Fibroblast of pulmonary artery (primary cell): ENCODE measurements at places on chromosomes 7 and 10.

- no peak for DNase-seq
Observed at GRCh38 chr7:25139536-25139935, 14.5 kb upstream of the CYCS start.

DNA sequence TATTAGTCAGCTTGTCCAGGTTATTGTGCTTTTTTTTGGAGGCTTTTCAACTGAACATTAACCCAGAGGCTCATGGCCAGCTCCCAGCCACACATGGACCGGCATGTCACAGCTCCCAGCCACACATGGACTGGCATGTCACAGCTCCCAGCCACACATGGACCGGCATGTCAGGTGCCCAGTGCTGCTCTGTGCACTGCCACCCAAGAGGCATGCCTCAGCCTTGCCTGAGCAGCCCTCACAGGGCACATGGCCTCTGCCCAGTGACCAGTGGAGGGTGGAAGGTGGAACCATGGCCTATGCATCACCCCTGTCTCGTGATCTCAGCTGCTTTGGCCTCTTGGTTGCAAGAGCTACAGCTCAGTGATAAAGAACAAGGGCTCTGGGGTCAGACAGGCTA, 119.8 kb downstream of the OAT start:
- DNase-seq = no peak

DNA sequence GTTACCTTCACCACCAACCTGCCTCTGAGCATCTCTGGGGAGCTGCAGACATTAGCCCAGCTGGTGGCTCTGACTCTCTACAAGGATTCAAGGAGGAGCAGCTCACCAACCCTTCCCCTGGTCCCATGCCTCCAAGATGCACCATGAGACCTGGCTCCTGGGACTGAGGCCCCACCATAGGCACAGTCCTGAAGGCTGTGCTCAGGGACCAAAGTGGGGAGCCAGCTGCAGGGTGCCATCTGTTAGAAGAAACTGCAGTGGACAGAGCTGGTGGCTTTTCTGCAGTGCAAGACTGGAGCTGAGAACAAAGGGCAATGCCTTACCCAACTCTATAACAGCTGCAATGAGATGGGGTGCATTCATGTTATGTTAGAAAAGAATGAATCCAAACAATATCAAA, 581.6 kb downstream of the TCERG1L start:
- DNase-seq = no peak

DNA sequence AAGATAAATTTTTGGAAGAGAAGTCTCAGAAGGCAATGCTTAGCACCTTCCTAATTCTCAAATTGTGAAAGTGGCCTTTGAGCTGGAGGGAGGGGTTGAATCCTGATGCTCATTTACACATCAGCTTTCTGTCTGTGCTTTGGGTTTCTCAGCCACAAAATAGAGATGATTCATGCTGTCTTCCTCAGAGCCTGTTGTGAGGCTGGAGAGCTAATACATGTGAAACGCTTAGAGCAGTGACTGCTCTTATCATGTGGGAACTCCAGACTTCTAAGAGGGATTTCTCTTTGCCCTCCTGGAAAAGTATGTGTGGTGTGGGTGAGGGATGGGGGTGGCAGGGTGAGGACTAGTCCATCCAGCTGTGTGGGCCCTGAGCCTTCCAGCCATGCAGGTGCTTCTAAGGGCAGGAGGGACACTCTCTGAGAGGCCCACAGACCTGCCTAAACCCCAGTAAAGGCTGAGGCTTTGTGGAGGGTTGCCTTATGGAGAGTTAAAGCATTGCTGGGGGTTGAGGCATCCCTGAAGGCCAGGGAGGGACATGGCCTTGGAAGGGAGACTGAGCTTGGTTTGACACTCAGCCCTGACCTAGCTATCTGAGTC, 4.8 kb upstream of the EVX1 start:
- DNase-seq = no peak

DNA sequence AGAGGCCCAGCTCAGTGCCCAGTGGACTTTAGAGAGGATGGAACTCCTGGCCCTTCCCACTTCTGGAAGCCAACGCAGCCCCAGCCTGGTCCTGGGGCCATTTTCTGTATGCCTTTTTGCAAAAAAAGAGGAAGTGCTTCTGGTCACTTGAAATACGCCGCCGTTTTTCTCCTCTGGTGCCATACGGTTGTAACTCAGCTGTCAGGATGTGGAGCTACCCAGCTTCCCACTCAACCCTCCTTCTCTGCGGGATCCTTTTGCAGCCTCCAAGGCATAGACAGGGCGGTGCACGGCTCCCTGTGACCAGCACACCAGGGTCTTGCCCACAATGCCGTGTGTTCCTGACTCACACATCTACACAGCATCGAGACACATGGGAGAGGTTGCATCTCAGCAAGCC, 369.6 kb downstream of the TCERG1L start:
- DNase-seq = no peak

DNA sequence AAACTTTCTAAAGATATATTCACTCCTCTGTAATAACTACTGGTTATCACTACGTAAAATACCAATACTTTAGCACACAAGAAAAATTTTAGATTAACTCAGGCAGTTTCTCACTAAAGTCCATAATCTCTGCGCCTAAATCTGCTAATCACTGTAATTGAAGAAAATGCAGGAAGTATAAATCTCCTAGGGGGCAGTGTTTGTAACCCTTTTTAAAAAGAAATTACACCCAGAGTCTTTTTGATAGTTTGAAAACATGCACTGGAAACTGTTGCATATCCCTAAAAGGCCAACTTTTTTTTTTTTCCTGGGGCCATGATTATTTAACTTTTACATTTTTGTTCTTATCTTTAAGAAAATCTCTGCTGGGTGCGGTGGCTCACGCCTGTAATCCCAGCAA, 209.6 kb downstream of the KIAA1217 start:
- peak; percentile 2 for DNase-seq

DNA sequence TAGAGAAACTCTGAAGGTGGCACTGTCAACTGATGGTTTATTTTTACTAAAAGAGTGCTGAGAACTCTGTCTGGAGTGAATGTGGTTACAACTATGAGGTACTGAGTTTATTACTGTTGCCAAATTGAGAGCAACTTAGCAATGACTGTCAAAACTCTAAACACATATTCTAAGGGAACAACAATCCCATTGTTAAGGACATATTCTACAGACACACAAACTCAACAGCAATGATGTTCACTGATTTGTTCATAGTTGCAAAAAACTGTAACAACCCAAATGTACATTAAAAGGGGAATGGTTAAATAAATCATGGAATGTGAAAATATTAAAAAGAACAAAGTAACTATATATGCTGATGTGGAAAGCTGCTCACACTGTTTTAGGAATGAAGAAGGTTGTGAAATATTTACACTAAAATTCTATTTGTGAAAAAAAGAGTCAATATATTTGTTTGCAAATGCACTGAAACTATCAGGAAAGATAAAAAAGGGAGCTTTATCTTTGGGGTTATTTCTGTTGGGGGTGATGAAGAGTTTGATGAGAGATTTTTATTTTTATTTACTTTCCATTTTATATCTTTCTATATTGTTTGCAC, 12.9 kb downstream of the PON2 start:
- peak; percentile 31 for DNase-seq

DNA sequence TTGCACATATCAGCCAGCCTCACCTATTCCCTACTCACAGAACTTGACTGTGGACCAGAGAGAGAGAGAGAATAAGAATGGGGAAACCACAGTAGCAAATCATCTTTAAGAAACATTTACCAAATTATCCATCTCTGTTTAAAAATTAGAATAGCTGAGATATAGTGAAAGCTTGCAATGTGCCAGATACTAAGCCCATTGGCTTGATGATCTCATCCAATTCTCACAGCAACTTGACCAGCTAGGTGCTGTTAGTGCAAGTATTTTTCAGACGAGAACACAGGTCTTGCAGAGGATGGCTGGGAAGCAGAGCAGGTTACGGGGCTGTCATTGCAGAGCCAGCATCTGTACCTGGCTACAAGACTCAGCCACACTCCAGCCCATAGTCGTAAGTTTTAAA, 50.9 kb downstream of the KLF6 start:
- no peak for DNase-seq

DNA sequence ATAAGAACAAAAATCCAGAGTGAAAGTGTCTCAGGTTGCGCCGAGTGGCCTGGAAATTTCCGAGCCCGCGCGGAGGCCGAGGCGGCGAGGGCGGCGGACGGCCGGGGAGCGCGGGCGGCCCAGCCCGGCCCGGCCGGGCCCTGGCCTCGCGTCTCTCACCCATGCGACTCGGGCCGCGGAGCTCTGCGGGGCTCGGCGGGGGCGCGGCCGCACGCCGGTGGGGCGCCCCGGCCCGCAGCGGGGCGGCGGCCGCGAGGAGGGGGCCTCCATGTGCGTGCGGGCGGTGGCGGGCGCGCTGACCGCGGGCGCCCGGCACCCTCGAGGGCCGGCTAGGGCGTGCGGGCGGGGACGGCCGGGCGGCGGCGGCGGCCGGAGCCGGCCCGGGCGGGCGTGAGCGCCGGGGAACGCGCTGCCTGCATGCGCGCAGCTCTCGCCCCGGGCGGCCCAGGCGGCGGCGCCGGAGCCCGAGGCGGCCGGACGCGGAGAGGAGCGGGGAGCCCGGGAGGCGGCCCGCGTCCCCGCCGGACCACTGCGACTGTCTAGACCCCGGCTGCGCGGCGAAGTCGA, 302 bp upstream of the EN2 start:
- DNase-seq = no peak

DNA sequence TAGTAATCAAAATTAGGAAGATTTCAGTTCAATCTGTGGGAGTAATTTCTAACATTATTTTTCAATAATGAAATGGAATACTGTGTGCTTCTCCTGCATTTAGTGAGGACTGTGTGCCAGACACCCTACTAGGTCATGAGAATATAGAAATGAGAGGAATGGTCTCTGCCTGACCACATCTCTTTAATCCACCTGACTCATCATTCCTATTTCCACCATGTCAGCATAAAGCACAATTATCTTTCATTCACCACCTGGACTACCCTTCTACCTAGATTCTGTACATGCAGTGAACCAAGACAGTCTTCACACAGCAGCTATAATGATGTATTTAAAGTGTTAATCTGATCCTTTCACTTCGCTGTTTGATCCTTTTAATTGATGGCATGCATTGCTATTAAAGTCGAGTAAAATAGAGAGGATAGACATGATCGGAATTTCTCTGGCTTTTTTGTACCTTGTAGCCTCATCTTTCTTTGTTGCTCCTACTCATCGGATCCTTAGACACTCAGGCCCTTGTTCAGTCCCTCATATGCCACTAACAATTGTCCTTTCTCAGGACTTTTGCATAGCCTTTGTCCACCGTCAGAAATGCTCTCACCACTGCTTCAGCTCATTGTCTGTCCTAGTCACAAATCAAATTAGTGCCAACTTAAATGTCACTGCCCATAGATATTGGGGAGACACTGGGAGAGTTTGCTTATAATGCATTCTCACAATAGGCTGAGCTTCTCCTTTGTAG, 1037.1 kb downstream of the REEP3 start:
- no peak for DNase-seq

- DNase-seq = peak; percentile 74
Observed at GRCh38 chr10:52951824-52952223, 179.2 kb upstream of the MBL2 start.

DNA sequence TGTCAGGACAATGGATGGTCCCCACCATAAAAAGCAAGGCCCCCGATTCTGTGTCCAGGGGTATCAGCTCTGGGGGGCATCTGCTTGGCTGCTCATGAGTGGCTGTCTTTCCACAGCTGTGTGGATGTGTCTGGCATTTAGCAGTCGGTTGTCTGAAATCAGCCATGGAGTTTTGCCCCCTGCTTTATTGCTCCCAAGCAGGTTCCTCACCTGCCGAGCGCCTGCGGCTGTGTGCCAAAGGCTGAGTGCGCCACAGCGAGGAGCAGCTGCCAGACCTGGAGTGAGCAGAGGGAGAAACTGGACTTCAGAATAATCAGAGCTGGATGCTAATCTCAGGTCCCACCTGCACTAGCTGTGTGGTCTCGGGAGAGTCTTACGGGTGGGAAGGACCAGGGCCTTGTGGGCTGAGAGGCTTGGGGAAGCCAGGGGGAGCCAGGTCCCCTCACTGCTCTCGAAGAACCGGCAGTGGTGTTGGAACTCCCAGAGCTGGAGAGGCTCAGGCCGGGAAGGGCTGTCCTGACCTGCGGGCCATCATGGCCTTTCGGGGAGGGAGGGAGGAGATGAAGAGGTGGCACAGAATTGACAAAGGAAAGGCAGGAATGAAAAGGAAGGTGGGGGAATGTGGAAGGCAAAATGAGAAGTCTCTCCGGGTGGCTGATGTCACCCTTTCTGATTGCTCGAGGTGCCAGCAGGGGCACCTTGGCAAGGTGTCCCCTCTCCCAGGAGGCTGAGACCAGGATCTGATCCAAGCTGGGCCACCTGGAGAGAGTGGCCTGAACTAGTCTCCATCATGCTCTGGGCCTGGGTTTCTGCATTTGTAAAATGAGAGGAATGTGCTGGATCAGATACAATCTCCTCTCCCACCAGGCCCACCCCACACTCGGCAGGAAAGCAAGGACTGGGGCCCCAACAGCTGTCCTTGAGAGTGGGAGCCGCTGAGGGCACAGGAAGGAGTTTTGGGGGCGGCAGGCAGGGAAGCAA, 30.2 kb upstream of the LEP start:
- DNase-seq = no peak
